Stimulated activated CD4-positive, alpha-beta T cell treated with anti-CD3 and anti-CD28 coated beads, Interleukin-1b, Interleukin-23, amount 100 ng/mL, for 1 hour (primary cell): ENCODE measurements at places on chromosomes 1 and 21.

DNA sequence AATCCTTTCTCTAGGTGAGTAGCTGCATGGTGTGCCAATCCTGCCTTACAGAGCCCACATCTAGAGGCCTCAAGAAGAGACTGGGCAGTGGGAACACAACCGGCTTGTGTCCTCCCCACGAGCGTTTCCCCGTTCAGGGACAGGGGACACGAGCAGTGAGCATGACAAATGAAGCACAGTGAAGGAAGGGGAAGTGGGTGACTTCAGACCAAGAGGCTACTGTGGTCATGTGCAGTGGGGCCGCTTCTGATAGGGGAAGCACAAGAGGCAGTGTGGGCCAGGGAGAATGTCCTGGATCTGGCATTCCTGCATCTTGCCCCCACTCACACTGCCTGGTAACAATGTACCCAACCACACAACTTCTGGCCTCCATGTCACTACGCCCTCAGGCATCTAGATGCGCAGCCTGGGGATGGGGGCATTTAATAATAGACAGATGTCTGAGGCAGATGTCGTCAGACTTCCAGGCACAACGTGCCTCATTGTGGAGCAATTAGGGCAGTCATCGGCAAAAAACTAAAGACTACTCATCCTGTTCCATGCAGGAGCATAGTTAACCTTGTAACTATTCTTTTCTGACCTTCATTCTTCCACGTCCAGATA lies 155.6 kb upstream of the NBPF11 start:
- DNase-seq: no peak

DNA sequence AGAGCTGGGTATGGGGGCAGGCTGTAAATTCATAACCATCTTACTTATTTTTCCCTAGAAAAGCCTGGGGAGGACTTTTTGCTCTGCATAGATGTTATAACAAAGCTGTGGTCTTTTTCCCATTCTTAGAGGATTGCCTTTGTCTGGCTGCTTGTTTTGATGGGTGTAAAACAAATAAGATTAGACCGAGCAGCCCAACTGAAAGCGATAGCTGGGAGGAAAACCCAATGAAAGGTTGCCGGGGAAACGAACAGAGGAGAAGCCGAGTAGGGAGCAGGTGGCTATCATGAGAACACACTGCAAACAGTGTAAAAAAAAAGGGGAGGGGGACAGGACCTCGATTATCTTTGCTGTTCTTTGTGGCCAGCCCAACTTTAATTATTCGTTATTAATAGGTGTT lies 1.9 kb downstream of the ELAVL4 start:
- no peak for DNase-seq

DNA sequence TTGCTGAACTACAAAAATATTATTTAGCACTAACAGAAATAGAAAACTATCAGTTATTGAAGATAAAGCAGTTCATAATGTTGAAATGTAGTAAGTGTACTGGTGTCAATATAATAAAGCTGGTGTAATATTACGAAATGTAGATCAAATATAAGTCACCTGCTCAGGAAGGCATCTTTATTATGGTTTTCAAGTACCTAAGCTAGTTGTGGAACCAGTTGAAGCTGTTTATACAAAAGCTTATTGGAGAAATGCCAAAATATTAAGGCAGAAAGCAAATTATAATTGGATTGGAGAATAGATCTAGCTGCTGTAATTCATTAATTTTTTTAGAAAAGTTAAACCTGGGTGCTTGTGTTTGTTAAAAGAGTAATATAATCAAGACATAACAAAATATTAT lies 6.2 kb upstream of the MARK1 start:
- DNase-seq: no peak

DNA sequence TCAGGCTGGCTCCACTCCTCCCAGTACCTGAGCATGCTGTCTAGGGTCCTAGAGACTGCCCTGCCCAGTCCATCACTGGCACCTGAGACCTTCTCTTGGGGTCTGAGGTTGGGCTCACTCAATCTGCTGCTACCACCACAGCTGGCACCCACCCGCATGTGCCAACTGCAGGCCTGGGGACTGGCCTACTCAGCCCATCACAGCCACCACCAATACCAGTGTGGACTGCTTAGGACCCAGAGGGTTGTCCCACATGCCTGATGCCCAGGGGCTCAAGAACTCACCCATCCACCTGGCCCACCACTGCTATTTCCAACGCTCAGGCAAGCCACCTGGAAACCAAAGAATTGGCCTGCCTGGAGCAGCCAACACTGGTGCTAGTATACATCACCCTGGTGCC lies 63.5 kb downstream of the CYP4B1 start:
- DNase-seq: no peak

DNA sequence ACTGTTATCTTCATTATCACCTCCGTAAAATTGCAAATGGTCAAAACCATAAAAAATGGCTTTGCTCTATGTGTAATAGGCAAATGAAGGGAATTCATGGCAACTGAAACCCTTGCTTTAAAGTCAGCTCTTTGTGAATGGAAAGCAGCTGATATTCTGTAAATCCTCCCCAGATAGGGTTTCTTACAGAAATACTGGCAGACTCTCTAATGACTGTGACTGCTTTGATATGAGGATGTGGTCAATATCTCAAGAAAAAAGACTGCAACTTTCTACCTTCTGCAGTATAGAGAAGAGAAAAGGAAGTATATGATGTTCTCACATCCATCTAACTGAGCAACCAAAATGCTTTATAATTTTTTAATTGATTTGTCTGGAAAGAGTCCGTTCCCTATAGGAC lies 193.1 kb downstream of the ST6GALNAC3 start:
- no peak for DNase-seq

DNA sequence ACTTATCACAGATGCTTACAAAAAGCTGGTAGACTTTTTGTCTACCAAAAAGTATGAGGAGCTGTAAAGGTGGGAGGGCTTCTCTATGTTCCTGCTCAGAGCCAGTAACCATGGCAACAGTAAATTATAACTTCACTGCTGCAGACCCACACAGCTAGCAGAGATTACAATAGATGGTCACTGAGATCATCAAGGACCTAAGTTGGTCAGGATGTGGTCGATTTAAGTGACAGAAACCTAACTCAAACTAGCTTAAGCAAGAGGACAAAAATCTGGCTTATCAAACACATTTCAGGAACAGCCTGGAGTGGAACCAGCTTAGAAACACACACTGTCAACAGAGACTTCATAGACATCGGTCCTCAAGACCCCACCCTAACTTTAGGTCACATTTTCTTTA lies 113.4 kb upstream of the ATP1A1 start:
- DNase-seq: no peak

GRCh38 chr1:229694053-229694693 lies 68.1 kb downstream of the URB2 start:
- DNase-seq: no peak

DNA sequence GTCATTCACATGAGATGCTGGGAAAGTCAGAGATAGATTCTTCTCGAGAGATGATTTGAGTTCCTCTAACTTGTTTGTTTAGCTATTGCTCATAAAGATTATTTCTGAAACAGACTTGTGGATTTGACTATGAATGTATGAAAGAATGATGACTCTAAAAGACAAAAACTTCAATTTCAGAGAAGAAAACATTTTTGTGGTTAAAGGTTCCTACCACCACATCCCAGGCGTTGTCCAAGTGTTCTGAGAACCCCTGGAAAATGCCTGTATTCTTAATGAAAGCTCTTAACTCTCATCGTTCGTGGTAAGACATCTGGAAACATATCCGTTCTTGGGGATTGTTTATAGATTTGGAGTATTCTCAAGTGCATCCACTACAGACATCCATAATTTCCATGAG lies 228.7 kb downstream of the BARHL2 start:
- no peak for DNase-seq

DNA sequence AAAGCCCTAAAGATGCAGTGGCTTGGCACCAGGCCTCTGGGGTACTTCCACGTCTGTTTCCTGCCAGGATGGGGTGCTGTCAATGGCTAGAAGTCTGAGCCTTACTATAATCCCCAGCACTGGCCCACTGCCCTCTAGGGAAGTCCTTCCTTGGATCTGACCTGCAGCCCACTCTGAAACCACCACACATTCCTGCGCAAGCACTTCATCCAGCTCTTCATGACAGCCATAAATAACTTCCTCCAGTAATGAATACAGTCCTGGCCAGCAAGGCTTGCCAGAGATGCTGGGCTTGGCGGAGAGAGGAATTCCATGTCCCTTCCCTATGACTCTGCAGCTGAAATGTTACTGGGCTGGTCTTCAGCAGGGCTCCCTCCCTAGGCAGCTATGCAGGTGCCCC lies 32.6 kb downstream of the ALPL start:
- no peak for DNase-seq

DNA sequence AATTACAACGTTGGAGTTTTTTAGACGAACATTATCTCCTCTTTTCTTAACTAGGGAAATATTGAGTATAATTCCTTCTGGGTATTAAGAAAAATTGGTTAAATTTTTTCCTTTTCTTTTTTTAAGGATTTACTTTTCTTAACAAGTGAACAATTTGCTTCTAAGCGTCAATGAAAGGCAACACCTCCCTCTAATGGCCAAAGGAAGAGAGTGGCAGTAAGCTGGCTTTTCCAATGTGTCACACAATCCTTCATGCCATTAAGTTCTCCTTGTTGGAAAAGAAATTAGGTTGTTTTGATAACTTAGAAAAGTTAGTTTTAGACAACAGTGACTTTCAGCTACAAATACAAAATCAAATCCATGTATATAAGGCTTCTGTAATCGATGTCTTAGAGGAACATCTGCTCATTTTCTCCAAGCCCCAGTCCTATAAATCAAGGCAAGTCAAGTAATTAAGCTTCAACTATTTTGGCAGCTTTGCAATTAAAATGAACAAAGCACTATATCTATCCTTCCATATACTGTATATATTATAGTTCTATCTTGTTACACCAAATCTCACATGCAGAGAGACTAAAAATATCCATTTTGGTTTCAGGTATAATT lies 62.8 kb downstream of the EDEM3 start:
- no peak for DNase-seq

GRCh38 chr1:54342742-54343687 lies 63.2 kb downstream of the SSBP3 start:
- DNase-seq: no peak

- no peak for DNase-seq
Measured at GRCh38 chr1:185281245-185281644, 35.8 kb downstream of the IVNS1ABP start.

DNA sequence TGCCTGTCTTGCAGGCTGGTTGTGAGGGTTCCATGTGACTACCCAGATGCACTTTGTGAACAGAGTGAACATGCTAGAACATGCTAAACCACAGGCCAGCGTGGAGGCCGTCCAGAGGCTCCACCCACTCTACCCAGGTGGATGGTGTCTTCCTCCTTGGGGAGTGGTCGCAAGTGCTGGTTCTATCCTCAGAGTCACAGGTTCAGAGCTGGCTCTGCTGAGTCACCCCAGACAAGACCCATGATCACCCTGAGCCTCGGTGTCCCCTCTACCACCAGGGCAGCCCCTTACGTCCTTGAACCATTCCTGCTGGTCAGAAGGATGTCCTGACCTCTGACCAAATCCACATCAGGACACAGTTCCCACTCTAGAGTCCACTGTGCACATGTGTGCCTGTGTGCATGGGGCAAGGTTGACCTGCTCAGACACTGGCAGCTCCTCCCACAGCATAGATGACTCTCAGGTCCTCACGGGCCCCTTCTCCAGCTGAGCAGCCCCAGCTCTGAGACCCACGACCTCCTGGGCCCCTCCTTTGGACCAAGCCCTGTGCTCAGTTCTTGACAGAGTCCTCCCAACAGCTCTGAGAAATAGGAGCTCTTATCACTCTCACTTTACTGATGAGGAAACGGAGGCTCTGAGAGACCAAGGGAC lies 391.8 kb downstream of the MATN1 start:
- DNase-seq: no peak

GRCh38 chr1:160437432-160438316 lies 37.3 kb downstream of the VANGL2 start:
- no peak for DNase-seq

GRCh38 chr1:2983706-2984398 lies 37.4 kb upstream of the ACTRT2 start:
- DNase-seq: no peak

- no peak for DNase-seq
Measured at GRCh38 chr1:169487561-169487960, 1.8 kb upstream of the SLC19A2 start.

GRCh38 chr1:206967096-206967849 lies 3.0 kb downstream of the FCAMR start:
- no peak for DNase-seq

DNA sequence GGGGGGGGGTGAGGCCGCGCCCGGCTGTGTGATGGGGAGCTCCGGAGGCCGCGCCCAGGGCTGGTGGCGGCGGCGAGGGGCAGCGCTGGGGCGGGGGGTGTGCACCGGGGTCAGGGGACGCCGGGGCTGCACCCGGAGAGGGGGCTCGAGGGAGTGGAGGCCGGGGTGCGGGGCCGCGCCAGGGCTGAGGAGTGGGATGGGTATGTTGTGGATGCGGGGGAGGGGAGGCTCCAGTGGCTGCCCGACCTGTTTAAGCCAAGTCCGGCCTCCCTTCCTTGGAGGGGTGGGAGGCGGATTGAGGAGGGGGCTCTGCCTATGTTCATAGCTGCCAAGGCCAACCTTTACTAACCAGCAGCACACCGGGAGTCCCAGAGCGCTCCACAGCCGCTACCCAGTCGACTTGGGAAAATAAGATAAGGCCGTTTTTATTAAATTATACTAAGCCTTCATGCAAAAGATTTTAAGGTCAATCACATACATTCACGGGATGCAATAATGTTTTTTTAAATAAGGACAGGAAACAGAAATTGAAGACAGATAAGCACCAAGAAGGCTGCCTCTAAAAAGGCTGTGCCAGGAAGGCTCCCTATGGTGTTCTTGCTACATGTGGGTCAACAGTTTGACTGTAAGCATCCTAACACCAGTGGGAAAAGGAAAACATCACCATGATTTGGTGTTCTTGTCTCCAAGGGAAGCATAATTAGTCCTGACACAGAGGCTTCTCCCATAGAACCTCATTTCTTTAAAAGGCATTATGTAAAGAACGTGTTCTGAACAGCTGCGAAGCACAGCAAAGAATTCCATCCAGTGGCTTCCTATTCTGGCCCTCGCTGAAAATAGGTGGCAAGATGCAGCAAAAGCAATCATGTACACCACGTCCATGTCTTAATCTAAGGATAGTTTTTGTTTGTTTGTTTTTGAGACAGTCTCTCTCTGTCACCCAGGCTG lies 626 bp upstream of the HLCS start:
- no peak for DNase-seq

DNA sequence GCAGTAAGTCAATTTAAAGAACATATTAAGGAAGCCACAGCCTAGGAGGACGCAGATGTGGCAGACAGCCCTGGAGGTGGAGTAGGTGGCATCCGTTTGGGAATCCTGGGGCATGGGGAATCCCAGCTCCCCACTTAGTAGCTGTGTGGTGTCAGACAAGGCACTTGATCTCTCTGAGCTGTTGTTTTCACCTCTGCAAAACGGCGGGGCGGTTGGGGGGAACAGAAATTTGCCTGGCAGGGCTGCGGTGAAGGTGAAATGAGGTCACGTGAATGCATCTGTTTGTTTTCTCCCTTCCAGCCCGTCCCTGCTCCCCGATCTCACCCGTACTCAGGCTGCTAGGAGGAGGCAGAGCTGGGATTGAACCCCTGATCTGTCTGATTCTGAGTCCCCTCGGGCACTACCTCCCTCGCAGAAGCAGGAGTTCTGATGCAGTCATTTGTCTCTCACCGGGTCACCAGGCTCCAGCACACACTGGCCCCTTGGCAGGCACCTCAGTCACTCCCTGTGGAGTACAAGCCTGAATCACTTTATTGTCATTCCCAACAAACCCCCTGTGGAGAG lies 2.2 kb upstream of the LAPTM5 start:
- no peak for DNase-seq

GRCh38 chr1:27097484-27097917 lies 57.4 kb downstream of the SLC9A1 start:
- DNase-seq: peak; percentile 51

GRCh38 chr1:53731779-53732305 lies 7.1 kb downstream of the GLIS1 start:
- DNase-seq: no peak

GRCh38 chr1:44515416-44515815 lies 110.4 kb downstream of the RNF220 start:
- no peak for DNase-seq
